ENCODE measurements at places on chromosomes 3 and 15.

- DNase-seq, result no peak
Observed at GRCh38 chr3:172203522-172204258, 164.3 kb downstream of the FNDC3B start.

DNA sequence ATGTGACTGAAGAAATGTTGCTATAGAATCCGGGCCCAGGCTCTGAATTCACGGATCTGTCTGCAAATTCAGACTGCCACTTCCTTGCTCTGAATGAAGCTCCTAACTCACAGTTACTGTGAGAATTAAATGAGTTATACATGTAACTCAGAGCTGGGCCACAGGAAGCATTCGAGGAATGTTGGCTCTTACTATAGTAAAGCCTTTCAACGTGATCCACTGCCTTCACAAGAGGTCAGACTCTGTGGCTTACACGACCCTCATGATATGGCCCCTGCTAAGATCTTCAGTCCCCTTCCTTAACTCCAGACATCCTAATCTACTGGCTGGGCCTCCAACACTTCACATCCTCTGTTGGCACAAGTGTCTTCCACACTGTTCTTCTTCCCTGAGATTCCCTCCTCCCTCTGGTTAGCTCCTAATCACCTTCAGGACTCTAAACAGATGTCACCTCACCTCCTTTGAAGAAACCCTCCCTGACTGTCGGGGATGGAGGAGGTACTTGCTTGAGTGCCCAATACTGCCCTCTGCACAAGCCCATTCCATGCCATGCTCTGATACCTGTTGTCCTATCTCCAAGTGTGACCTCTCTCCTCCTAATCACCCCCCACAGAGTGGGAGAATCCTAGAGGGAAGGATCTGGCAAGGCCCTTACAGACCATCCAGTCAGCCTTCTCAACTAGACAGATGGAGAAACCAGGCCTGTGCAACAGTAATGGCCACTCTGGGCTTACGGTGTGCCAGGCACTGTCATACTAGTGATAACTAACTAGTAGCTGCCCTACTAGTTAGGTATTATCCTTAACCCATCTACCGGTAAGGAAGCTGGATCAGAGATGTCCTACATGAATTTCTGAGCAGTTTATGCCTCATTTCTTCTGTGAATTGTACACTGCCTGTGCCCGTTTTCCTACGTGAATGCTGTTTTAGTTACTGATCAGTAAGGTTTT is 1.3 kb downstream of the ACTR8 start:
- no peak for DNase-seq

DNA sequence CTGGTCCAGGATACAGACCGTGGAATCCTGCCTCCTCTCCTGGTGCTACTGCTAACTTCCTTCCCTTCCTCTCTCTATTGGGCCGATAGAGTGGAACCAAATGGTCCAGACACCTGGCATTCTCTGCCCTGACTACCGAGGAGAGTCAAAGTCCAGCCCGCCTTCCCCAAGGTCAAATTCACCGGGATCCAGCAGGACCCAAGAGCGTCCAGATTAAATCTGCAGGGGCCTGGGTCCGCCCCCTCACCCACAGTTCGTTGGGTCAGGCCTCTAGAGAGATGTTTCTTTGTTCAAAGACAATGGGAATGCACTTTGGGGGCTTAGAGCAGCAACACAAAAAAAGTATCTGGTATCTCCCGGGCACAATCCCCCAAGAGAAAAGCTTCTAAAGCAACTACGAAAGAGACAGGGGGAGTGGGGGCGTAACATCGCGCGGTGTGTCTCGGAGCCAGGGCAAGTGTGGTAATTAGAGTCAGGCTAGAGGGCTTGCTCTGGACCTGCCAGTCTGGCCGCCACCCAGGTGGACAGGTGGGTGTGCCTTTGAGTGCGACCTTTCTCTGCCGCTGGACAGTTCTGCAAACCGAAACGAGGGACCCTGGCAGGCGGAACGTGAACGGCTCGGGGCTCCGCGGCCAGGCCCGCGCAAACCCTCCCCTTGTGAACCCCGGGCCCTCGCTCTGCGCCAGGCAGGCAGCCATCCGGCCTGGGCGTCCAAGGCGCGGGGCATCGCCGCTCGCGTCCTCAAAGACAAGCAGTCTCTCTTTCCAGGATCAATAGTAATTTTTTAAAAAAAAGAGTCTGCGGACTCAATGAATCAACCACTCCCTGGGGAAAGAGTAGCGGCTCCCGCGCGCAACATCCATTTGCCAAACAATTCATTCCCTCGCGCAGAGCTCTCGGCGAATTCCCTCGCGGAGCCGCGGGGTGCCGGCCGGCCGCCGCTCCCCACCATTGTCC is 806 bp downstream of the KLHL25 start:
- DNase-seq, result peak; percentile 41

GRCh38 chr3:42780892-42781700 is 8.0 kb upstream of the CCDC13 start:
- DNase-seq, result peak; percentile 48

DNA sequence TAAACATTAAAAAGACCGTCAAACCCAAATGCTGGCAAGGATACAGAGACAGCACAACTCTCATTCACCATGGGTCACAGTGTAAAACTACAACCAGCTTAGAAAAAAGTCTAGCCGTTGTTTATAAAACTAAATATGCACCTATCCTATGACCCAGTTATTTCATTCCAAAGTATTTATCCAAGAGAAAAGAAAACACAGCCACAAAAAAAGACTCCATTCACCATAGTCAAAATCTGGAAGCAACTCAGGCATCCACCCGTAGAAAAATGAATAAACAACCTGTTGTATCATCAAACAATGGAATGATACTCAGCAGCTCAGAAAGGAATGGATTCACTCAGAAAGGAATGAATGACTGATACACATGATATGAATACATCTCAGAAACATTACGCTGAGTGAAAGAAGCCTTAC is 28.6 kb downstream of the PLD1 start:
- no peak for DNase-seq

DNA sequence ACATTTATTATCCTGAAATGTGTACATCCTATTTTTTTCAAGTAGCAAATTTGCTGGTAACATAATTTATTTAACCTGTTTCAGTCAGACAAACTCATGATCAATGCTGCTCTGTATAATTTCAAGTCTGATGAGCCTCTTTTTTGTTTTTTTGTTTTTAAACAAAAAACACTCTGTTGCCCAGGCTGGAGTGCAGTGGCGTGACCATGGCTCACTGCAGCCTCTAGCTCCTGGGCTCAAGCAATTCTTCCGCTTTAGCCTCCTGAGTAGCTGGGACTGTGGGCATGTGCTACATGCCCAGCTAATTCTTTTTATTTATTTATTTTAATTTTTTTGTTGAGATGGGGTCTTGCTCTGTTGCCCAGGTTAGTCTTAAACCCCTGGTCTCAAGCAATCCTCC is 40.1 kb upstream of the CAPN3 start:
- DNase-seq, result no peak

GRCh38 chr3:5788496-5788895 is 601.0 kb downstream of the EDEM1 start:
- DNase-seq, result no peak

DNA sequence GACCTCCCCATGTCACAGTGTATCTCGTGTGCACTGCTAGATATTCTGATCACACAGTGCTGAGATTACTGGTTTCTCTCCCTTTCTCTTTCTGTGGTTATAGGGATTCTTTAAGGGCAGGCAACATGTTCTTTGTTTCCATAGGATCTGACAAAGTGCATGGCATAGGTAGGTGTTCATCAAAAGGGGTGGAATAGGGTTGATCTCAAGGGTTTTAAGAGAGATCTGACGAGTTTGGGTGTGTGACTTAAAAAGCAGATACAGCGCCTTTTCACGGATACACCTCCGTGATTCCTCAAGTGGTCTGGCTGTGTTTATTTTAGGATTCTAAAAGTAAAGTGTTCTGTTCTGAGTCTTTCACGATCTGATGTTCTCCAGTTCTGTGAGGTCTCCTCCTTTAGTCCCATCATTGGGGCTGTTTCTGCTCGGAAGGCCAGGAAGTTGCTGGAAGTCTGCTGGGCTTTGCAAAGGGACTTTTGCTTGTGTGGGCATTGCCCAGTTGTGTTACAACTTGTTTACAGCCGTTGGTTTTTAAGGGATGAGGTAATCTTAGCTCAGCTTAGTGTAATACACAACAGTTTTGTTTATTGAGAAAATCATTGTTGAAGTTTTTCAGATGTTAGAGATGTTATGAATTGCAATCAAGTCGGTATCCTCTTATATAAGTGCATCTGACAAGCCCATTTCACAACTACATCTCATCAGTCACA is 34.8 kb downstream of the IGF1R start:
- DNase-seq, result no peak

DNA sequence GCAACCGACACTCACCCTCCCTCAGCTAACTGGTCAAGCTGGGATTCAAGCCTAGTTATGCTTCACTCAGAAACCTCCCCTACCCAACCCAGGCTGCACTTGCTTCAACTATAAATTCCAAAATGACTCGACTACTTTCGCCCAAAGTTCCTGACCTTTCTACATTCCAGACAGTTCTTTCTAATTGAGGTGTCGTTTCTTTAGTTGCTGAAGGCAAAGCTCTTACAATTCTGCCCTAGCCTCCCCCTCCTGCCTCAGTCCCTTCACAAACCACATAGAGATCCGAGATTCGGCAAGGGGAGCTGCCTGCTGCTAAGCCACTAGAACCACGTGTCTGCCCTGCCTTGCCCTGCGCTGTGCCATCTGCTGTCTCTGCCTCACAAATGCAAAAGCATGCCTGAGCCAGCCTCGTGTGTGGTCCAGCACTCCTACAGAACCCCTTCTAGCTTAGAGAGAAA is 74.7 kb upstream of the SH3GL3 start:
- DNase-seq, result no peak

- DNase-seq, result no peak
Observed at GRCh38 chr3:37295925-37296324, 121.5 kb upstream of the LRRFIP2 start.

DNA sequence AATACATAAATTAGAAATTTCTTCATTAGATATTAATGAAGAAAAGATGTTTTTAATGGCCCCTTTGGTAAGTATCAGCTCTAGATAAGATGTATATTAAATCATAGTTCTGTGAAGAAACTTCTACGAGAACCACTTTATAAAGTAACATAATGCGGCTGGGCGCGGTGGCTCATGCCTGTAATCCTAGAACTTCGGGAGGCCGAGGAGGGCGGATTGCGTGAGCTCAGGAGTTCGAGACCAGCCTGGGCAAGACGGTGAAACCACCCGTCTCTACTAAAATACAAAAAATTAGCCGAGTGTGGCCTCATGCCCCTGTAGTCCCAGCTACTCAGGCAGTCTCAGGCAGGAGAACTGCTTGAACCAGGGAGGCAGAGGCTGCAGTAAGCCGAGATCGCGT is 2.5 kb downstream of the KPNA1 start:
- no peak for DNase-seq

DNA sequence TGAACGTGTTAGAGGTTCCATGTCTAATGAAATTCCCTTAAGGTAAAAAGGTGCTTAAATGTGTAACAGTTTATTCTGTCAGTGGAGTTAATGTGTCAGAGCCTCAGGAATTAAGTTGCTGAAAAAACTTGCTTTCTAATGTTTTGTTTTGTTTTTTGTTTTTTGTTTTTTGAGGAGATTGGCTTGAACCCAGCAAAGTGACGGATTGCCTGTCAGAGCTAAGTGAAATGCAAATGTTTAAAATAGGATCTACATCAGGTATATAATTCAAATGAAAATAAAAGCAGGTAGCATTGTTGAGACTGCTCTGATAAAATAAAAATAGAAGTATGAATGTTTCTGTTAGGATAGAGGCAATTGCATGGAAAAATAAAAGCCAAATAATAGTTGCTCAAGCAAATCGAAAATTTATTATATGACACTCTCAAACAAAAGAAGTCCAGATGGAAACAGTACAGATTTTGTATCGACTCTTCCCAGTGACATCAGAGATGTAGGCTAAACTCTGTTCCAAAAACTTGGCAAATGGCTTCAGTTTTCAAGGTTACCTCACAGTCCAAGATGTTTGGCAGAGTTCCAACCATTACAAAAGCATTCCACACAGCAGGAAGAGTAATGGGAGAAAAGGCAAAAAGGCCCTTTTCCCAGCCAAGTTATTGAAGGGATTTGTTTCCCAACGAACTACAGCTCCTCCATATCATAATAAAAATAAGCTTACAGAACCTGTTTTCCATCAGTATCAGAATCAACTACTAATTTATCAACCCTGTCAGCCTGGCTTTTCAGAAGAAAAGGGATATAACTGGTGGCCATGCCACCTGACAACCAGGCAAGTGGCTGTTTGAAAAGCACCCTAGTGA is 291.0 kb downstream of the TBL1XR1 start:
- no peak for DNase-seq

DNA sequence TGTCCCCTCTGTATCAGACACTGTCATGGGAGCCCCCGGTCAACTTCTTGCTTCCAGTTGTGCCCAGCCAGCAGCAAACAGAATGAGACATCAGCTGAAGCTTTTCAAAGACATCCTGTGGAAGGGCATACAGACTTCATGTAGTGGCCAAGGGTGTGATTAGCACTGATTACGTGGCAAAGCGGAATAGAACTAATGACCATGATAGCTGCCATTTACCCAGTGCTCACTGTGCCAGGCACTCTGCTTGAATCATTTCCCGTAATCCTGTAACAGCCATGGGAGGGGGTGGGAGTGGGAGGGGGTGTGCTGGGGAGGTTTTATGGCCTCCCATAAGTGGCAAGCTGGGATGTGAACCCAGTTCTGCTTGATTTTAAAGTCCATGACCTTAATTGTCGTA is 29.5 kb downstream of the LPP start:
- no peak for DNase-seq

- no peak for DNase-seq
Observed at GRCh38 chr15:95687686-95688085, 642.8 kb upstream of the NR2F2 start.

GRCh38 chr3:42652251-42652610 is 1.3 kb upstream of the ZBTB47 start:
- no peak for DNase-seq

- DNase-seq, result no peak
Observed at GRCh38 chr3:37899101-37899707, 37.5 kb downstream of the CTDSPL start.

GRCh38 chr3:128572644-128573105 is 77.9 kb downstream of the RPN1 start:
- DNase-seq, result peak; percentile 33

DNA sequence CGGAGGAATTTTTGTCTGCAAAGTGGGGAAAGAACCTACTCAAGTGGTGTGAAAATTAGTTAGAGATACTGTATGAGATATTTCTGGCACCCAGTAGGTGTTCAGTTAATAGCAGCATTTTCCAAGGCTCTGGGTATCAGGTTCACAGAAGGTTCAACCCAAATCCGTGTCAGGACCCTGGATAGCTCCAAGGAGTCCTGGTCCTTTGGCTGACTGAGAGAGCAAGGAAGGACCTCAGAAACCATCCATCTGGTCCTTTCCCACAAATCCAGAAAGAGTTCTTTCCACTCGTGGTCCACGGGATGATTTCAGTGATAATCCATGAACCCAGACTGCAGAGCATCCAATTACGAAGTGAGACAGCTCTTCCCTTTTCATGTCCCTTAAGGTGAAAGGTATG is 51.4 kb downstream of the SLC6A11 start:
- no peak for DNase-seq

DNA sequence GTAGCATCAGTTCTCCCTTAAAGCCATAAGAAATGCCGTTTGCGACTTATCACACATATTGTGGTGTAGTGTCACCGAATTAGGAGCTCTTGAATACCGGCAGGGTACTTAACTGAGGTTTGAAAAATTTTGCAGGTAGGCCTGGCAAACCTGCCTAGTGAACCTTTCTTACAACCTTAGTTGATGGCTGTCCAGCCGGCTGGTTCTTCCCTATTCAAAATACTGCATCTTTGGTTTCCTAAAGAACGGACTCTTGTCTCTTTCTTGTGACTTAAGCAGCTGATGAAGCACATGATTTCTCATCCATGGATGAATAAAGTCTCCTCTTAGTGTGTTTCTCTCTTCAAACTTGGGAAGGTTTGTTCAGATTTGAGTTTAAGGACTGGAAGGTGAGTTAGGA is 1.5 kb downstream of the RAB7A start:
- DNase-seq, result no peak

Measured in stimulated activated CD4-positive, alpha-beta T cell treated with anti-CD3 and anti-CD28 coated beads, Interleukin-4, amount 100 ng/mL, for 24 hours (primary cell).